ENCODE measurements at places on chromosomes 1 and 21.
A peak's percentile ranks its signal among the peaks of the same experiment; 100 is the strongest.

DNA sequence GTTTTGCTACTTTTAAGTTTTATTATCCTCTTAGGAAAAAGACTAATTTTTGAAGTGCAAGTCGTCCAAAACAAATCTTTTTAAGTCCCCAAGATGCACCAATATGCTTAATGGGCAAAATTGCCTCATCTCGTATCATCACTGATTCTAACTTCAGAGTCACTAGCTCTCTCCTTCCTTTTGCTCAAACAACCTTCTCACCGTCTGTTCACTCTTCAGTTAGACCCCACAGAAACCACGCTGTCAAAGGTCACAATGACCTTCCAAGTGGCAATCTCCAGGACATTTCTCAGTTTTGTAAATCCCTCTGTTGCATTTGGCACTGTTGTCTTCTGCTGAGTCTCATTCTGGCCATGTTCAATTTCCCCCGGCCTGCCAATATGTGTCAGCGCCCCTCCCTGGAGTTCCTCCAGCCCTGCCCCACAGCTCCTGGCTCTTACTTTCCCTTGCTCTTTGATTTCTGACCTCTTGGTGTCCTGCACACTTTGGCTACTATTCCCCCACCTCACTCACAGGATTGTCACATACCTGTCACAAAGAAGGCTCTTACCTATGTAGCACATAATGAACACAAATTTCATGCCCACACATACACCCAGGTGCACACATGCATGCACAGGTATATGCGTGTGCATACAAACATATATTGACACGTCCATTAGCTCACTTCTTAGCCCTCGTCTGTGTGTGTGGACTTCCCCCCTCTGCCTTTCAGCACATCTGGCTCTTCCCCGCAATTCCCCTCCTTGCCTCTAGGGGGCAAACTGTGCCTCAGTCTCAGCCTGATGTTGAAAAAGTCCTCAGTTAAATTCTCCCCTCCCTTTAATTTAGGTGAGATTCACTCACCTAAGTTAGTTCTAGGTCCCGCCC, 354.0 kb upstream of the DUSP10 start:
- no peak for DNase-seq

GRCh38 chr1:18794561-18794960, 64.9 kb downstream of the TAS1R2 start:
- no peak for DNase-seq

GRCh38 chr1:40267767-40268187, 9.7 kb downstream of the ZMPSTE24 start:
- DNase-seq, result peak; percentile 94

DNA sequence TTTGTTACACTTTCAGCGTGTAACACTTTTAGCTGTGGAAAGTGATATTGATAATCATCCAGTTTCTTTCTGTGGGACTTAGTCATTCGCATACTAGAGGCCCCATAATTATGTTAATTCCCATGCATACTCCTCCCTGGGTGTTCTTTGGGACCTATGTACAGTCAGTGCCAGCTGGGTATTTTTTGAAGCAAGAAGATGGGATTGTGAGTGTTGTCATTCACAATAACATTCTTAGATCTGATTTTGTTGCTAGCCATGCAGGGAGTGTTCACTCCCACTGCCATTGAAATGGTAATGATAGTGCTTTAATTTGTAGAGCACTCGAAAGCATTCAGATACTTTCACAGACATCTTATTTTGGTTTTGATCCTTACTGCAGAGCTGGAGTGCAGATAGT, 11.6 kb downstream of the SARS1 start:
- no peak for DNase-seq

GRCh38 chr1:113392541-113393128, 2.3 kb downstream of the MAGI3 start:
- no peak for DNase-seq

DNA sequence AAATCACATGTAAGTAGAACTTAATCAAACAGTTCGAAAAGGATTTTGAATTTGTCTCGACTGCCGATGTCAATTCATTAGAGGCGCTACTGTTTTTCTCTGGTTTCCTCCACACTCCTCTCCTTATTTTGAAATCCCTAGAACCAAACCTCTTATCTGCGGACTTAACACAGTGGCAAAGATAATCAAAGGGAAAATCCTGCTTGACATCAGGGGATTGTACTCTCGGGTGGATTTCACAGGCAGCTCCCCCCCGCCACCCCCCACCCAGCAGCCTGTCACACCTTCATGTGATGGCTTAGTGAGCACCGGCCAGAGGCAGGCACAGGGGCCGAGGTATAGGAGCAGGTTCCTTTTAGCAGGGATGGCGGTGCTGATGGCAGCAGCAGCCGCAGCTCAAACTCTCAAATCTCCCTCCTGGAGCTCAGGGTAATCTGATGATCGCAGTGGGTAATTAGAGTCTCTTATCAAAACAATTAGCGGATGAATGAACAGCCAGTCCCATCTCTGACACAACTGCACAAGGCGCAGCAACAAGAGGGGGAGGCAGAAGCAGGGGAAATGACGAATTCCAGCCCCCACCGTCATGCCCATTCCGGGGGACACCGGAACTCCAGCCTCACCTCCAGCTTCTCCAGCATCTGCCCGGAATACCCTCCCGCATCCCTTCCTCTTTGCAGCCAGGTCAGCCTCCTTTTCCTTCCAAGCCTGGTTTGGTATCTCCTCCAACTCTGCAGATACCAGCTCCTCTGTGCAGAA, 80.3 kb downstream of the SSBP3 start:
- no peak for DNase-seq

DNA sequence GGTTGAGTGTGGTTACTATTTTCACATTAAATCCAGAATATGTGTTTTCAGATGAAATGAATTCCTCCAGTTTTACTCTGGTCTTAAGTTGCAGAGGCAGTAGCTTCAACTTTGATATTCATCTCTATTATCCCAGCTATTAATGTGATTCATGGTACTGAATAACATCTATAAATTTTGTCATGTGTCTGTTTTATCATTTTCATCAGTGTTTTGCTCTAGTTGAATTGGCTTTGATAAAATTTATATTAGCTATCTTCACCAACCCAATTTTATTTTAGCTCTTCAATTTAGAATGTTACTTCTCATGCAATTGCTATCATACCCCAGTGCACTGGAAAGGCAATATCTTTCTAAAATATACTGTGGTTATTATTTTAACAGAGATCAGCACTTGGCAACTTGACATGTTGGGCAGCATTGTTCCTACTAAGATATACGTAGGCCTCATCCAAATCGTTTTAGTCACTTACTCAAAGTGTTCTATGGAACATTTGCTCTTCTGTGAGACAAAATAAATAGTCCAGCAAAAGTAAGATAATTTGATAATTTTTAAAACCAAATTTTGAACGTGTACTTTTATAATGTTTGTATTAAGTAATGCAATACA, 184.3 kb downstream of the NCAM2 start:
- DNase-seq, result no peak

DNA sequence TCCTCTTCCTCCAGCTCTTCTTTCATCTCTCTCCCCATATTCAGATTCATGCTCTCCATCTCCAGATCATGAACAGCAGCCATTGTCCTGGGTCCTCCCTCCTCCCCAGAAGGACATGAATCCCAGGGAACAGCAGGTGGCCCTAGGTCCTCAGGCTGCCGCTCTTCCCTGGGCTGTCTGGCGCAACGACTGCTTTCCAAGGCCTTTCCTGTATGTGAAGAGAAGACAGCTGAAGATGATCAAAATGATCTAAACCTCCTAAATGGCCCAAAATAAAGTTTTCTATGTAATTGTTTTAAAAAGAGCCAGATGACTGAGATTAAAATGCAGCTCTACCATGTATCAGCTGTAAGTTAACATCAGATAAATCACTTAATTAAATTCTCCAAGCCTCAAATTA, 22.5 kb downstream of the RHBDL2 start:
- DNase-seq, result no peak

DNA sequence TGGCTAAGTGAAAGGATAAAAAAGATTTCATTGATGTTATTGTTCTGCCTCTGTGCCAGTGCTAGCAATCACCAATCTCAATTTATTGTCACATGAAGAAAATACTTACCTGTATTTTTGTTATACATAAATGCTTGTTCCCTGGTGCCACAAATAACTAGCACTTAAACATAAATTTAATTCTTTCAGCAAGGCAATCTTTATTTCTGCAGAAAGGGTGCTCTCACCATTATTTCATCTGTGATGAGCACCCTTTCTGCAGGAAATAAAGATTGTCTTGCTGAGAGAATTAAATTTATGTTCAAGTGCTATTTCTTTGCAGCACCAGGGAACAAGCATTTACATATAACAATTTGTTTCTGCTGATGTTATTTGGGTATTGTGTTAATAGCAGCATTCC, 87.2 kb downstream of the DIRAS3 start:
- DNase-seq, result no peak

GRCh38 chr1:170356585-170356984, 175.4 kb upstream of the GORAB start:
- DNase-seq, result no peak

GRCh38 chr1:32239790-32240139, 7.3 kb upstream of the FAM167B start:
- no peak for DNase-seq

DNA sequence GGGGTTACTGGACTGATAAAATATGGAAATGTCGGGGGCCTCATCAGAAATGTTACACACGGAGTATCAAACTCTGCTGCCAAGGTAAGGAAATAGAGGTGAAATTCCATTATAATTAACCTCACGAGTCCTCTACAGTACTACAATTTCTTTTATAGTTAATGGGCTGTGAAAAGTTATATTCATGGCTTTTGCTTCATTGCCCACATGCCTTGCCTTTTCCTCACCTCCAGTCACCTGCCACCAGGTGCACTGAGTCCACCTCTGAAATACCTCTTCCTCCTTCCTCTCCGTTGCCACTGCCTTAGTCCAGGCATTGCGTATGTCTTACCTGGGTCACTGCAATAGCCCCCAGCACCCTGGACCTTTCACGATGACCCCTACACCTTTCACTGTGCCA, 186.9 kb downstream of the VPS13D start:
- no peak for DNase-seq

DNA sequence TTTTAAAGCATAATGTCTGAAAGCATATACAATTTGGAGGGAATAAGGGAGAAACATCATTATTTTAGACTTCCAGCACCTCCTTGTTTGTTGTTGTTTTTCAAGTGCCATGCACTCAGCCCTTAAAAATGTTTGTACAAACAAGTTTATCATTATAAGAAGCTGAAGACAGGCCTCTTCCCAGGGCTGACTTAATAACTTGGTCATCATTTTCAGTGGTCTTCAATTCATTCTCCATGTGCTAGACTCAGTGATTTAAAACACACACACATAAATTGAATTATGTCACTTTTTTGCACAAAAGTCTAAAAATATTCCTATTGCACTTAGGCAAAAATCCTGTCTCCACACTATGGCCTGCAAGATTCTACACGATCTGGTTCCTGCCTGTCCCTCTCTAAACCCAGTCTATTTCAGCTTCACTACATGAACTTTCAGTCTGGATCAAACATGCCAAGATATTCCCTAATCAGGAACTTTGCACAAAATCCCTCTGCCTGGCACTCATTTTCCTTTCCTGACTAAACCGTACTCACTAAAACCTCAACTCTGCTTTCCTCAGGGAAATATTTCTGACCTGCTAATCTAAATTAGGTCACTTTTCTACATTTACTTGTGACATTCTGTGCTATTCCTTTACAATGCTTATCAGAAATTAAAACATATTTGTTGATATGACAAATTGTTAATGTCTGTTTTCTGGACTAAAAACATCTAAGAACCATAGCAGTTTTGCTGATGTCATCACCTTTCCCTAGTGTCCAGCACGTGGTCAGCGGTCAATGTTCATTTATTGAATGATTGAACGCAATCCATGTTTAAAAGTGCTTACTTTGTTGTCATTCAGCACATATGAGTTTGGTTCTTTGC, 14.8 kb upstream of the GBP5 start:
- DNase-seq, result no peak

DNA sequence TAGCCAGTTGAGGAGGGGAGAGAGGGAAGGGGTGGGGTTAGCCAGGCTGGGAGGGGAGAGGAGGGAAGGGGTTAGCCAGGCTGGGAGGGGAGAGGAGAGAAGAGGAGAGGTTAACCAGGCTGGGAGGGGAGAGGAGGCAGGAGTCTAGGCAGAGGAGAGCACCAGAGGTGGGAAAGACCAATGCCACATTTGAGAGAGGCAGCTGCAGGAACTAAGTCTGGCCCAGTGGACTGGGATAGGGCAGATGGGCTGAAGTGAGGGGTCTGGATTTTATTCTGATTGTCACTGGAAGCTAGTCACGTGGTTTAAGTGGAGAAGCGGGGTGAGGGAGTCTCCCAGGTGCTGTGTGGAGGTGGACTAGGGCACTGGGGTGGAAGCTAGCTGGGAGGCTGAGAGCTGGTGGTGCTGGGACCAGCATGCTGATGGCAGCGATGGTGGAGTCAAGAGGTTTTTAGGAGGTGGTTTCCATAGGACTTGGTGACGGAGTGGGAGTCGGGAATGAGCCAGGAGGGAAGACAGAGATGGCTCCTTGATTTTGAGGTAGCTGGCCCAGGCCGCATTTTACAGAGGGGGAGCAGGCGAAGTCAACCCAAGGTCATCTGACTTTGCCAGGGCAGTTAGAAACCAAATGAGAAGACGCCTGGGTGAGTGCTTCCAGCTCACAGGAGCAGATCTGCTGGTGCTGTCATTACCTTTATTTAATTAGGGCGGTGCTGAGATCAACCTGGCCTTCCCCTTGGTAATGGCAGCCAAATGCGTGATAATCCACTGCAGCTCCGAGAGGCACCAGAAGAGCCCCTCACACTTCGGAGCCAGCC, 42.8 kb downstream of the DISP3 start:
- DNase-seq, result no peak

DNA sequence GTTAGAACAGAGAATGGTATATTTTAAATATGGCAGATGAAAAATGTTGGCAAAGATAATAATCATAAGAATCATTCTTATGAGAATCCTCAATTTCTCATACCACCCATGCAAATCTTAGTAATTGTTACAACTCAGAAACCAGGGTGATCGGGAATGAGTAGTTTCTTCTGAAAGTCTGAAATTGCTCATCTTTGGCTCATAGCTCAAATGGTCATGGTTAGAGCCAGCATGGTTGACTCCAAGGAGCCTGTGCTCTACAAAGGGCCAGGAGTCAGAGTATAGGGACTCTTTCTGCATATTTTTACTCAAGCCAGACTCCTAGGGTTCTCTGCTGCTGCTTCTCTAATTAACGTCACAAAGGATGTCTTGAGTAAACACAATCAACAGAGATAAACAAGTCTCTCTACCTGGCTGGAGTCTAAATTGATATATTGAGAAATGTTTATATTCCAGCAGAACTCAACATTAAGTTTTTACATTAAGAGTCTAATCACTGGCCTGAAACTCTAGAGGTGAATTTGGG, 1.9 kb upstream of the ETV3 start:
- DNase-seq, result no peak

- no peak for DNase-seq
These were observed 400 bp upstream of the COG2 start for GRCh38 chr1:230641900-230642262.
